Uterus (tissue), 4 donors: ENCODE measurements at places on chromosomes 1 and 21. TPM values are rescaled to one million over a fixed set of nuclear protein-coding genes. Genes with fewer than 3 reads are reported as not detected.
A peak's percentile ranks its signal among the peaks of the same experiment; 100 is the strongest.

LMX1A gene
- not detected for total RNA-seq

SPOCD1 gene
- total RNA-seq, result not detected

FAM177B gene
- total RNA-seq, result not detected

NBPF11 gene
- total RNA-seq, result 16.8 TPM

SLC22A15 gene
- 7.8 TPM for total RNA-seq

TINAGL1 gene
- total RNA-seq, result 247 TPM

DNA sequence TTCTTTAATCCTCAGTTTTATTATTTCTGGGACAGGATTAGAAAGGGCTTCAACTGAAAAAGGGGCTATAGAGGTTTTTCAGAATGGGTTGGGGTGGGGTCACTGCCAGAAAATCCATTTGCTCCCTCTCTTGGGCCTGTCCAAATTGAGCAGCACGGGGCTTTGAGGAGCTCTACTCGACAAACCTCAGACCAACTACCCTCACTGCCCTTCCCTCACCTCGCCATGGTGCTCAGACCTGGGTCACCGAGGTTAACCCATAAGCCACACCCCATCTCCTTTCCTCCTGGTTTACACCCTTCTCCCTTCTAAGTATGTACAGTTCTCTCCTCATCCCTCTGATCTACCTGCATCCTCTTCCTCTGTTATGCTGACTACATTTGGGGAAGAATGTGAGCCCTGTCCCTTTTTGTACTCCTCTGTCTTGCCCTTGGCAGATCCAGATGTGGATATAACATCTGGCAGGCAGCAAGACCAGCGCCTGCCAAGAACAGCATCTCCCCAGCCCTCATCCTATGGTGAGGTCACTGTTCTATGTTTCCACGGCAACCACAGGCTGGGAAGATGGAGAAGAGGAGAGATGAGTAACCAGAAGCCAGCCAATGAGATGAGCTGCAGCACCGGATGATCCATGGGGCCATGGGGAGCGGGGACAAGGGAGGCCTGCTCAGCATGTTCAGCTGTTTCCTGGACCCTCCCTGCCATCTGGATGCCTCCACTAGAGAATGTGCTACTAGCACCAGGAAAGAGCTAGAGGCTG lies 3.7 kb upstream of the FABP3 start:
- DNase-seq, result no peak

DNA sequence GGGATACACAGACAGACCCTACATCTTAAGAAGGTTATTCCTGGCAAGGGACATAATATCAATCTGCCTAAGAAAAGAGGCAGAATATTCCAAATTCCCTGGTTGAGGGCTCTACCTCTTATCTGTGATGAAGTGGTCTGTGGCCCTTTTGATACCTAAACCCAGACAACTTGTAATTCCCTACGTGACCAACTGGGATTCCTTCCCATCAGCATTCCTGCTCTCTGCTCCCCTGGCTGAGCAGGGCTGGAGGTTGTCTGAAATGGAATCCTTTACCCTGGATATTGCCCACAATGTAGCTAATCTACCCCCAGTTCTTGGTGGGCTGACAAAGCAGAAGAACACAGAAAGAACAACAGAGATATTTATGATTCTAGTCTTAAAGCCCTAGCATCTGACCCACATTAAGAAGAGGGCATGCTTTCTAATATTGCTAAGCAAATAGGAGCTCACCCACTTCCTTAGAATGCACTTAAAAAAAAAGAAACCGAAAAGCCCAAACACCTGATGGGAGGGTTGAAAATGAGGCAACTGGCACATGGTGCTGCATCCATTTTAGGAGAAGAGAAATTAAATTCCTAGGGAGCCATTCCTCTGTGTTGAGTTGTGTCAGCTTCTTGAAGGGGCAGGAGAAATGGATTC lies 36.8 kb downstream of the GADD45A start:
- DNase-seq, result no peak

DNA sequence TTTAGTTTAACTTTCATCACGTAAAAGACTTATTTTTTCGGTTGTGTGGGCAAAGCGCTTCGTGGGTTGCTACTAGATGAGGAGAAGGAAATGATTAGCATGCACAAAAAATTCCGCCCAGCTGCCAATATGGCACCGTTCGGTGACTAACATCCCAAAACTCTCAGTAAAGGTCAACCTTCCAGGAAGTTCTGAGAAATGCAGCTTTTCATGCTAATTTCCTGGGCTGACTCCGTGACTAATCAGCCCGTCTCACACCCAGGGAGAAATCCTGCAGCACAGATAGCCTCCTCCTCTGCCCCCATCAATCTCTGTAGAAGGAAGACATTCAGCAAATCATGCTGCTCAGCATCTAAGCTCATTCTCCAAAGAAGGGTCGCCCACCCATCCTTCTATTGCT lies 34.1 kb downstream of the TMCO4 start:
- no peak for DNase-seq

DNA sequence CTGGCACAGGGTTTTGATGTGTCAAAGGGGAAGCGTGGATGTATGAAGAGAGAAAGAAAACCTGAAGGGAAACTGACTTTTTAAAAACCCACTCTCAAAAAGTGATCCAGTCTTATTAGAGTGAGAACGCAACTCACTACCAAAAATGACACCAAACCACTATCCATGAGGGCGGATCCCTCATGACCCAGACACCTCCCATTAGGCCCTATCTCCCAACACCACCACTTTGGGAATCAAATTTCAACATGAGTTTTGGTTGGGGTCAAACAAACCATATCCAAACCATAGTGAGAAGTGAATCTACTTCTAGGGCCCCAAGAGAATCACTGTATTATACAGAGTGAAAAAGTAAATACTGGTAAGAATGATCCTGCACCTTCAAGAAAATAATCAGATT lies 53.5 kb downstream of the FNBP1L start:
- no peak for DNase-seq

DNA sequence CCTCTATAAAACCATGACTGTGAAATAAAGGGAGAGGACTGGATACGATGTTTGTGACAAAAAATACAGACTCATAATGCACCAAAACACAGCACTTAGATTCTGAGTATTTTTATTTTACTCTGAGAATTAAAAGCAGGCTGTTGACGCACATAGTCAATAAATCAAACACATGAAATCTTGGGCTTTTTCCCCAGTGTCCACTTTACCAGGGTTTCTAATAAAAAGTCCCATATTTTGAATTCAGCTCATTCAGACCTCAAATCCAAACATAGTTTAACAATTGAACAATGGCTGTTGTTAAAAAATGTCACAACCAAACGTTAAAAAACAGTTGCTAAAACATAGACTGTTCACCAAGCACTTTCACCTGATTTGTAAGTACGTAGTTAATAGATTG lies 553.4 kb downstream of the LTN1 start:
- DNase-seq, result no peak

- DNase-seq, result no peak
Observed at GRCh38 chr21:41559658-41560631, 52.0 kb upstream of the TMPRSS2 start.

DNA sequence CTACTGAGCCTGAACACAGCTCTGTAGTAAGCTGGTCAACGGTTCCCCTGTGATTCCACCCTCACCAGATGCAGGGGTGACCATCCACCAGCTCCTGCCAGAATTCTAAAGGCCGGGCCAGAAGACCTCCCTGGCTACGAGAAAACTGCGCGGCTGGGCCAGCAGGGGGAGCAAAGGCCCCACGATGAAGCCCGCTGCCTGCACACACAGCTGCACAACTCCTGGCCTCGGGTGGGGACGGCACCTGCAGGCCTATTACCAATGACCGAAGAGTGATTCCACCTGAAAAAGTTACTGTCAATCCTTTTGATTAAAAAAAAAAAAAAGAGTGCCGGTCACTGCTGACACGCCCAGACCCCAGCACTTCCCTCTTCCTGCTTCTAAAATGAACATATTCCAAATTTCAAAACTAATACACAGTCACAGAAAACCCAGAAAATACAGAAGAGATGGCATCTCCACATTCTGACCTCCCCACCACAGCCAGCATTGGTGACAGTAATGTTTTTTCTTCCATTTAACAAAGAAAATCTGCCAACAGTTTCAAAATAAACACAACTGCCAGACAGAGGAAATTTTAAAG lies 49.8 kb upstream of the RIPK4 start:
- DNase-seq, result peak; percentile 49

- no peak for DNase-seq
Observed at GRCh38 chr1:71311376-71311775, 230.5 kb upstream of the ZRANB2 start.

GRCh38 chr1:201396861-201397464 lies 2.2 kb downstream of the LAD1 start:
- no peak for DNase-seq

DNA sequence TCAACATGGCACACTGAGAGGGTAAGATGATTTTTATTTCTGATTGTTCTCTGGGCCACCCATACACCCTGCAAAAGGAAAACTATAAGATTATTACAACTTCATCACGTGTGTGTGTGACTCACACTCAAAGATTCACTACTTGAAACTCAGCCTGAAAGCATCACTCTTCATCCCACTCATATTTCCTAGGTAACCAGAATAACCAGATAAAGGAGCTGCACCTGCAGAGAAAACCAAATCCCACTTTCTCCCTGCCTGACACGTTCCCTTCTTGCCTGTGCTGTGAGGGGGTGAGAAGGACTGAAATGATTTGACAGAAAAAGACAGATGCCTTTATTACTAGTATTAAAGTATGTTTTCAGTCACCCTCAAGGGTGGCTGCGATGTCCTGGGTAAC lies 131.6 kb downstream of the TGFBR3 start:
- DNase-seq, result no peak

DNA sequence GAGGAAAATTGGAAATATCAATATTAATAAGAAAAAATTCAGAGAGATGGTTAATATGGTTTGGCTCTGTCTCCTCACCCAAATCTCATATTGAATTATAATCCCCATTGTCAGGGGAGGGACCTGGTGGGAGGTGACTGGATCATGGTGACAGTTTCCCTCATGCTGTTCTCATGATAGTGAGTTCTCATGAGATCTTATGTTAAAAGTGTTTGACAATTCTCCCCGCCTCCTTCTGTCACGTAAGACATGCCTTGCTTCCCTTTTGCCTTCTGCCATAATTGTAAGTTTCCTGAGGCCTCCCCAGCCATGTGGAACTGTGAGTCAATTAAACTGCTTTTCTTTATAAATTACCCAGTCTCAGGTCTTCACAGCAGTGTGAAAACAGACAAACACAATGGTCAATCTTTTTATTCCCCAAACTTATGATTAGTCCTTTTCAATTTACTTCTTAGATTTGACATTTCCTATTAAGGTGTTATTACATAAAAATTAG lies 11.0 kb downstream of the EGLN1 start:
- DNase-seq, result no peak

DNA sequence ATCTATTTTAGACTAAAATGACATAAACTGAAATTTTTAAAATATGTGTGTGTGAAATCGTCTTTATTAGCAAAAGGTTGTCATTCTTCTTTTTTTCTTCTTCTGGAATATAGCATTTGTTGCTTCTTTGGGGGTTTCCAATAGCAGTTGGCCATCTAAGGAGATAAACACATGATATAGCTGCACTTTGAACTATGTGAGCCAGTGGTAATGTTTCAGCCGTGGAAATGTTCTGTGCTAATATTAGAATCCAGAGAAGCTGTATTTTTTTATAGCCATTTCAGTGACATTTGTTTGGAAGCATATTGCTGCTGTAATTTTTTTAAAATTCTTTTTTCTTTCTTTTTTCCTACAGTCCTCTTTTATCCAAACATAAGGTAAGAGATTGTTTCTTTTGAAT lies 75.1 kb downstream of the CNST start:
- DNase-seq, result no peak

DNA sequence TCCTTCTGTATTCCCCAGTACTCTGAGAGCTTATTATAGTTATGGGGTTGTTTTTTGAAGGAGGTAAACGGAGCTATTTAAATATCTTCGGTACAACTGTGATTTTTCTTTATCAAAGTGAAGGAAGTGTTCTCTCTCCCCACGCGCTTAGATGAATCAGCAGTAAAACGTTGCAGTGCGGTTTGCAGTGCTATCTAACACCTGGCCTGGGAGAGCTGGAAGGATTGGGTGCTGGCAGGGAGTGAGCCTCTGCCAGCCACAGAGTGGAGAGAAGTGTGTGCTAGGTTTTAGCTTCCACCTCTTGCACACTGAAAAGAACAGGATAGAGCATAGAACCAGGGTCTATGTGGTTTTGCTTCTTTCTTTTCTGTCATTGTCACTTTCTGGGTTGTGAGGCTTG lies 165.9 kb downstream of the SDCCAG8 start:
- DNase-seq, result peak; percentile 22

- no peak for DNase-seq
Observed at GRCh38 chr1:186497651-186498050, 36.7 kb upstream of the PDC start.

DNA sequence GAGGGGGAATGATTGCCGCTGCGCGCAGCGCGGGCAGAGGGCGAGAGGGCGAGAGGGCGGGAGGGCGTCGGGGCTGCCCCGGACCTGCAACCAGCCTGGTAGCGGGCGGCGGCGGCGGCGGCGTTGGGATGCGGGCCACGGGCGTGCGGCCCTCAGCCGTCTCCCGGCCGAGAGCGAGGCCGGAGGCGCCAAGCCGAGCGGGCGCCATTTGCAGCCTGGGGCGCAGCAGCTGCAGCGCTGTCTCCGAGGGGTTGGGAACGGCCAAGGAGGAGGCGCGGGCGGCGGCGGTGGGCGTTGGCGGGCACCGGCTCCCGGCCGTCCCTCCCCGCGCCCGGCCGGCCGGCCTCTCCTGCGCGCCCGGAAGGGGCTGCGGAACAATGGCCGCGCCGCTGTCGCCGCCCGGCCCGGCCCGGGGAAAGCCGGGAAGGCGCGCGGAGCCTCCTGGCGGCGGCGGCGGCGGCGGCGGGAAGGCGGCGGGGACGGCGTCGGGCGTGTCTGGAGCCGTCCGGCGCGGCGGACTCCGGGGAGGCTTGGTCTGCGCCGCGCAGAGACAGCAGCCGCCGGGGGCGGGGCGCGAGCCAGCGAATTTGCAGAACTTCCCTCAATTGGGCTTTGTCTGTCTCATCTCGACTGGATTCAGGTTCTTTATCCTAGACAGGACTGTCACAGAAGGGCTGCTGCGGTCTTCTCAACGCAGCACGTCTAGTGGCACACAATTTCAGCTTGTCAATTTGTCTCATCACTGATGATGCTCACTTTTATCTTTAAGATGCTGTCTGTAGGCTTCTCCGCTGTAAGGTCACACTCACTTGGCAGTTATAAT lies 35.7 kb downstream of the ZBTB8B start:
- DNase-seq, result peak; percentile 64
